ENCODE measurements at places on chromosomes 16 and 17.

GRCh38 chr17:42991471-42991870 is 6.7 kb upstream of the RPL27 start:
- no peak for DNase-seq

DNA sequence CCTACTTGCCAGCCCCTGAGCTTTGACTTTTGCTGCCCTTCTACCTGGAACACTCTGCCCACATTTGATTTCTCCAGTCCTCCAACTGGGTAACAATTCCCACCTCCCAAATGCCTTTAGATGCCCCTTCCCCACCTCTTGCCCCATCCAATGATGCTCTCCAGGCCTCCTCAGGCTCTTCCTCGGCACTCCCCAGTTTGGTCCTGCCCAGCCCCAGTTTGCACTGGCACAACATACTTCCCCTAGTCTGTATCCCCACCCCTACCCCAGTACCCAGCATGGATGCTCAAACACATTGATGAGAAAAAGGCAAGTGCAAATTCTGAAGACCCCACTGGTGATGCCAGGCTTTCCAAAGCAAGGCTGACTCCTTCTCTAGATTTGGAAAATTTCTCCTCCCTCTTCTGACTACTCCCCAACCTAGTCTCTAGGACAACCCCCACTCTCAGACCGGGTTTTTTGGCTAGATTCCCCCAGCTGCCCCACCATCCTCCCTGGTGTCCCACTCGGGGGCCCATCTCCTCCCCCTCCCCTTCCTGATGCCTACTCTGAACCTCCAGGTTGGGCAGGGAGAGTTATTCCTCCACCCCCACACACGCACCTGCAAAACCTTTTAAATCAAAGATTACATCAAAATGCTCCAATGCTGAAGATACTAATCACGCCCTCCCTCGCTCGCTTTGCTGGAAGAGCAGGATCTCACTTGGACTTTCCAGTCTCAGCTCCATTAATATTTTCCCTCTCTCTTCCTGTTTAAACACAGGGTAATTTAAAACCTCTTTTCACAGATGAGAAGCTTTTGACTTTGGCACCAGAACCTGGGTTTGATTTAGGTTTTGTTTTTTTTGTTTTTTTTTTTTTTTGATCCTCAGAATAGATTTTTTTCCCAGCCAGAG is 94.9 kb downstream of the TMEM132E start:
- DNase-seq, result no peak

DNA sequence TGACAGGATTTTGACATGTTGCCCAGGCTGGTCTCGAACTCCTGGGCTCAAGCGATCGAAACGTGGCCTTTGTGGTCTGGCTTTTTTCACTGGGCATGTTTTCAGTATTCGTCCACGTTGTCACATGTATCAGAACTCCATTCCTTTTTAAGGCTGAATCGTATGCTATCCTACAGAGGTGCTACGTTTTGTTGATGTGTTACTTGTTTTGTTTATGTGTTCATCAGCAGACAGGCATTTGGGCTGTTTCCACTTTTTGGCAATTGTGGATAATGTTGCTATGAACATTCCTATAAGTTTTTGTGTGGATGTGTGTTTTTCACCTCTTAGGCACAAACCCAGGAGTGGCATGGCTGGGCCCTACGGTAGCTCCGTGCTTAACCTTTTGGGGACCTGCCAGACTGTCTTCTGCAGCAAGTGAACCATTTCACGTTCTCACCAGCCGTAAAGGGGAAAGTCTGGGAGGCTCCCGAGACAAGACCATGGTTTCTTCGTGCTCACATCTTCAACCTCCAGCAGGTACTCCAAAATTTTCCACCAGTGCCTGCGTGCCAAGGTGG is 26.9 kb downstream of the ADCY9 start:
- no peak for DNase-seq

DNA sequence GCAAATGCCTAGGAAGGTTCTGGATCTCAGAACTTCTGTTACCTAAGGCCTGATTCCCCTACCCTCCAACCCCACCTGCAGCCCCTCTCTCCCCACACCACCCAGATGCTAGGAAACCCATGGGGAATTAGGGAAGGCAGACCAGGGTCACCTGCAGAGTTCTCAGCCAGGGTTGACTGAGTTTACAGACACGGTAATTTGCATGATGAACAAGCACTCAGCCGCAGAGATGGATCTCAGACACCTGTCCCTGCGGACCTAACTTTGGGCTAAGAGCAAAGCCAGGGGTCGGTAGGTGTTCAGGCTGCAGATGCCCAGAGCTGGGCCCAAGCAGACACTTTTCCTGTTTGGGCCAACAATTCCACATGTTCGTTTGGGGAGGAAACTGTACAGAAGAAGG is 2.9 kb downstream of the ABI3 start:
- DNase-seq, result no peak

GRCh38 chr16:86570558-86571529 is 4.2 kb downstream of the FOXC2 start:
- DNase-seq, result no peak

- DNase-seq, result no peak
These were observed 6.3 kb downstream of the NOL3 start for GRCh38 chr16:67176662-67177061.

GRCh38 chr16:4859190-4859899 is 12.1 kb downstream of the UBN1 start:
- no peak for DNase-seq

GRCh38 chr16:83238949-83239691 is 568.7 kb upstream of the HSBP1 start:
- DNase-seq, result no peak

- no peak for DNase-seq
These were observed 94.4 kb upstream of the CPHXL start for GRCh38 chr16:75820672-75821071.

- peak; percentile 95 for DNase-seq
These were observed 4.9 kb downstream of the RARA start for GRCh38 chr17:40313668-40314583.
